ENCODE measurements at places on chromosomes 4 and X.

- DNase-seq: no peak
These were observed 114.7 kb upstream of the VCX3B start for GRCh38 chrX:8349816-8350544.

GRCh38 chrX:118392716-118393115 lies 46.8 kb downstream of the WDR44 start:
- no peak for DNase-seq

- no peak for DNase-seq
These were observed 41.9 kb downstream of the LEF1 start for GRCh38 chr4:108126806-108127205.

DNA sequence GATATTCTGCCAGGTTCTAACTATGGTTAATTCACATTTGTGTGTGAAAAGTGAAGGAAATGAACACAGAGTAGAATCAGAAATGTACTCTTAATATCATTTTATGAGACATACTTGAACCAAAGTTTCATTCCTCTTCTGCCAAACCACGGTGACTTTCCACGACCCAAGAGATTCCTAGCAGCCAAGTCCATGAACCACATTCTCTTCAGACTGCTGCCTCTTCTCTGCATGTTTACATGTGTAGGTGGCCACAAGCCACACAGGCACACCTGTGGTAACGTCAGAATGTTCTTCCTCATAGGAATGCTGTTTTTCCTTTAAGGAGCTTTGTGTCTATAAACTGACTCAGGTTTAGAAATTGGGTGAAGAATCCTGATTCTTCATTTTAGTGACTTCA lies 1411.2 kb downstream of the RAPGEF2 start:
- no peak for DNase-seq

- no peak for DNase-seq
These were observed 19.5 kb upstream of the CRLF2 start for GRCh38 chrX:1231850-1232465.

- DNase-seq: no peak
These were observed 60.6 kb upstream of the PAGE5 start for GRCh38 chrX:55159551-55159950.

DNA sequence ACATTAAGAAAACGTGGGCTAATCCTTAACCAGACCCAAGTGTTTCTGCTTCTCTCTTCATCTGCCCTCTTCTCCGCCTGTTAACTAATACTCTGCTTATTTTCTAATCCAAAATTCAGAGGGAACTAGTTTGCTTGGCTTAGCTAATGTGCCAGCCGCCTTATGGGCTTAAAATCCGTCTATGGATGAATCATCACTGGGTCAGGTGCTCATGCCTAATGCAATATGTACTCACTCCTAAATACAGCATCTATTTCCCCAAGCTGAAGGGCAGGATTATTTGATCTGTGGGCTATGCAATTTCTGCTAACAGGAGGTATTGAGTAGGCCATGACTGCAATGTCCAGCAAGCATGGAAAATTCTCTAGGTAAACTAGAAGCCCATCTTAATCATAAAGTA lies 12.4 kb downstream of the DYNLT3 start:
- no peak for DNase-seq

DNA sequence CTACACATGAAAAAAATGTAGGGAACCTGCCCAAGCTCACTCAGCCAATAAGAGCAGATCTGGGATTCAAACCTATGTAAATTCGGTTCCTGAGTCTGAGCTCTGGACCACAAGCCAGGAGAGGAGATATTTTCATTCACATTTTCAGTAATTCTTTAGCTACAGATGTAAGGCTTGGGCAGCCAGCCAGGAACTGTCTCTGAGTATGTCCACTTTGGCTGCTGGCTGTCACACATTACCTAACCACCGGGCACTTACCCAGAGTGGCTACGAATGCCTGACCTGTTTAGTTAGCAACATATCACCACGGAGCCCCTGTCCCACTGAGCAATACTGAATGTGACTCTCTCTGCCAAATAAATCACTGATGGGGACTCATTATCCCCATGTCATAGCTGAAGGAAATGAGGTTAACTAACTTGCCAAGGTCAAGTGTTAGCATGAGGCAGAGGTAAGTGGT lies 15.3 kb downstream of the USP46 start:
- no peak for DNase-seq

DNA sequence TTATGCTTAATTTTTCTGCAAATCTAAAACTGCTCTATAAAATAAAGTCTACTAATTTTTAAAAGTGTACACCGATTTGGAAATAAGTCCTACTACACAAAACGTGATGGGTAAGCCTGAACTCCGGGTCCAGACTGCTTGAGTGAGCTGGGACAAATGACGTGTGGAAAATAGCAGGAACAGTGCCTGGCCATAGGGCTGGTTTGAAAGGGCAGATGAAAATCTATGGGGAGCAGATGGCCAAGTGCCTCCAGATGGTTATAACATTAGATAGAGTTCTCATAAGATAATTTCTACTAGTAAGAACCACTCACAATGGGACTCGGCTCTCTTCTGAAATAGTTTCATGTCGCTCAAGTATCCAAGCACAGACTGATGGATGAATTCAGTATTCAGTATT lies 52.5 kb downstream of the F11 start:
- no peak for DNase-seq

DNA sequence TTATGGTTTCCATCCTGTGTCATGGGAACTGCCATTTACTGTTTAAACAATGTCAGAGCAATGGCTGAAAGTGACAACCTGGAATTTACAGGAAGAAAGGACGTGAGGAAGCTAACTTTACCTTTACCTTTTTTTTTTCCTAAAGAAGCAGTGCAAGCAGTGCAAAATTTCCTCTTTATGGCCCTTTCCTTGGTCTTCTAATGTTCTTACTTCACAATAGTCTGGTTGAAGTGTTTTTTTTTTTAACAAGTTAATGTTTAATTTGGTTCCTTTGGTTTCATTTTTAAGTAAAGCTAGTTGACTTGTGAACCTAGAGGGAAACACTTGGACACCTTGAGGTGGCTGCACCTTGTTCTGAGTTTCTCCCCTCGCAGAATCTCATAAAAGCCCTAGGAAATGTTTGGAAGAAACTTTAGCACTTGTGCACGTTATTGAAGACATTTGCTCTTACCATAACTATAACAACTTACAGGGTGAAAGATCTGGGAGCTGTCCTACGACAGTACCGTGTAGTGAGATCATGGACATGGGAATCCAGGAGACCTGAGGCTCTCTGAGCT lies 1.8 kb downstream of the SGMS2 start:
- DNase-seq: no peak

DNA sequence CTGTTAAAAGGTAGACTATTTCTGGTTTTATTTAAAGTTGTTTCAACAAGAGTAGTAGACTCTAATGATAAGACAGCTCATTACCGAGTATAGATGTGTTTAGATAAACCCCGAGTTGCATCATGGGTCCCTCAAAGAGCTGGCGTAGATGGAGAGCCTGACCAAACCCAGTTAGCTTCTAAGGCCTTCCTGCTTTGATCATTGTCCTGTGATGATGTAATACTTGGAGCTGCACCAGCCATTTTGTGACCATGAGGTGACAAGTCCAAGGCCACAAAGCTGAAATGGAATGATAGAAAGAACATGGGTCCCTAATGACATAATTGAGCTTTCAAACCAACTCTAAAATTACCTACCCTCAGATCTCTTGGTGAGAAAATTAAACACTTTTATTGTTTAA lies 66.6 kb upstream of the TAB3 start:
- no peak for DNase-seq

- no peak for DNase-seq
These were observed 96.8 kb downstream of the ARSJ start for GRCh38 chr4:113882668-113883067.

DNA sequence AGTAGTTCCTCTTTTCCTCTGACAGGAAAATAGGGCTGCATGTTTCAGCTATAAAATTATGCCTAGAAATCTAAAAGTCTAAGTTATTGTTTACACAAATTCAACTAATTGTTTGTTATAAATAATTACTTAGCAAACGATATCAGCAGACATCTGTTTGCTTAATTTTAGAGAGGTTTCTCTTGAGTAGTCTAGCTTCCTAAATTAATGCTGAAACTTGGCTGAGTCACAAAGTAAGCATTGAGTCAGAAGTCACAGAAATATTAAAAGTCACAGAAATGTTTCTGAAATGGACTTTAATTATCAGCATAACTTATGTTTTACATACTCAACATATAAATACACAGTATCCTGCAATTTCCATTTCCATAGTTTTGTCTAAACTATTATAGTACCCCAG lies 1044.0 kb downstream of the CCSER1 start:
- no peak for DNase-seq

DNA sequence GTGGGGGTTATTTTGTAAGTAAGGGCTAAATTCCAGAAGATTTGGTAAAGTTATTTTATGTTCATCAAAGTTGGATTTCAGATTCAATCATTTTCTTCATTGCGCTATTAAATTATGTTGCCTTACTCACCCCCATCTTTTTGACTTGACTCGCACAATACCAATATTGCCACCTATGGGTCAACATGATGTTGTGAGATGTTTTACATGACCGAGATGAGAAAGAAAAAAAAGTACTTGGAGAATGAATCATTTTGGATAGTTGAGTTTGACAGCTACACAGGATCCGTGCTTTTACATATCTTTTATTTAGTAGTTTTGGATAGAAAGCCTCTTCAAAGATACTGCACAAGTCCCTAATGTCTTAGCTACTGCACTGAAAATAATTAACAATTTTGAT lies 224.2 kb upstream of the EMCN start:
- DNase-seq: no peak

DNA sequence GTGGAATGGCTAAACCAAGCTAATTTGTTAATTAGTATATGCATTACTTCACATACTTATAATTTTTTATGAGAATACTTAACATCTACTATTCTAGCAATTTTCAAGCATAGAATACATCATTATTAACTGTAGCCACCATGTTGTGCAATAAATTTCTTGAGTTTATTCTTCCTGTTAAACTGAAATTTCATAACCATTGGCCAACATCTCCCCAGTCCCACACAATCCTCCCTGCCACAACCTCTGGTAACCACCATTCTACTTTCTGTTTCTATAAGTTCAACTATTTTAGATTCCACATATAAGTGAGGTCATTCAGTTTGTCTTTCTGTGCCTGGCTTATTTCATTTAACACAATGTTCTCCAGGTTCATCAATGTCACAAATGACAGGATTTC lies 208.5 kb downstream of the PPP4R3C start:
- no peak for DNase-seq

Measured in NCI-H187 treated with DMSO at 0.1 percent for 48 hours (cell line).